H7 (cell line): ENCODE measurements at places on chromosomes 6 and 20. TPM values are rescaled to one million over a fixed set of nuclear protein-coding genes. Genes with fewer than 3 reads are reported as not detected.

GRCh38 chr6:11120271-11121005 is 8.9 kb upstream of the ERVFRD-1 start:
- no peak for DNase-seq

GRCh38 chr6:2651961-2652360 is 98.8 kb downstream of the MYLK4 start:
- no peak for DNase-seq

DNA sequence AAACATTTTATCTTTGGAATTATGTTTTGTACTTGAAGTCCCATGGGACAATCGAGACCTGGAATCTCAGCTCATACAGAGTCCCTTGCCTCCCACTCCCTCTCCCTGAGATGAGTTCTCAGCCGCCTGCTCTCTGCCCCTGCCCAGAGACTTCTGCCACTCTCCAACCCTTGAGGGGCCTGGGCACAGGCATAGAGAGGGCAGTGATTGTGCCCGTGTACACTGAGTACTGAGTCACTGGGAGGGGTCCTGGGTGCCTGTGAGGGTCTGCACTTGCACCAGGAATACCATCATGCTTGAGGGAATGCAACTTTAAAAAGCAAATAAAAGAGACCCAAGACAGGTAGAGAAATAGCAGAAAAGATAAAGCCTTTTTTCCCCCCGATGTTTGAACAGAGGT is 453.8 kb upstream of the HS3ST5 start:
- no peak for DNase-seq

TNFAIP3 gene
- 1.2 and 1.7 TPM in 2 replicates for total RNA-seq

RCAN2 gene
- total RNA-seq: 1.5 and 2.8 TPM in 2 replicates
